Foreskin melanocyte (primary cell): ENCODE measurements at places on chromosomes 4 and X.
A peak's percentile ranks its signal among the peaks of the same experiment; 100 is the strongest.

DNA sequence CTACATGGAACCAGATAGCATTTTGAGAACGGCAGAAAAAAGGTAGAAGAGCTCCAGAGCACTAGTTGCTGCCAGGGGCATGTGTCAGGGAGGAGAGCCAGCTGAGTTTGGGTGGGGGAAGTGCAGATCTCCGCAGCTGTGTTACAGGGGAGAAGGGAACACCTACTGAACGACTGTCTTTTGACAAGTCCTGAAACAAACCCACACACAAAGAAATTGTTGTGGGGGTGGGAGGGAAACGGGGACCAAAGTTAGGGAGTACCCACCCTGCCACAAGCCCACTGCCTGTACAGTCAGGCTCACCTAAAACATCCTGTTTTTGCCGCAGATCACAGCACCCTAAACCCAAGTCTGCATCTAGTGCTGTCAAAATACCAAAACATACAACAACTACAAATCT lies 55.5 kb downstream of the LEF1 start:
- DNase-seq, result no peak

- no peak for DNase-seq
These were observed 337.3 kb downstream of the CENPC start for GRCh38 chr4:67207941-67208441.

DNA sequence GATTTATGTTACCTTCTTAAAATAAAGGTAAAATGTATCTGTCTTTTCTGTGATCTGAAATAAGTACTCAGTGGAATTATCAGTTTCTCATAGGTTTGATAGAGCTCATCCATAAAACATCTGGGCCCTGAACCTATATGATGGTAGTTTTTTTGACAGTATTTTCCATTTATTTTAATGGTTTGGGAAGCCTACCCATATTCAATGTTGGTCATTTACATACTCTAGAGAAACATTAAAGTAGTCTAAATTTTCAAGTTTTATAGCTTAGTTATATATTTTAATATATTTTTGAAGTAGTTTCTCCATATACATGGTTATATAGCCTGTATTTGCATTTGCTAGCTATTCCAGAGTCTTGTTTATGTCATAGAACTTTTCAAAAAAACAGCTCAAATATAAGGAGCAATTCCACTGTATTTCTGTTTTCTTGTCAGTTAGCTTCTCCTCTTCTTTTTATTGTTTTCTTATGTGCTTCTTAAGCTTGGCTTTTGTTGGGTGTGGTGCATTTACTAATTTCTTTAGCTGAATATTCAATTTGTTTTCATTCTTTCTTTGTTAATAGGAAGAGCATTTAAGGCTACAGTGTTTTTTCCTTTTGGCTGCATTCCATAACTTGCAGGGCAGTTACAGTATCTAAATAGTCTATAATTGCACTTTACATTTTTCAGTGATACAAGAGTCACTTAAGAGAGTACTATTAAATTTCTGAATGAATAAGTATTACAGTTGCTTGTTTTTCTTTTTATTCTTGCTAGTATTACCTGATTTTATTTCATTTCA lies 181.4 kb downstream of the DKK2 start:
- DNase-seq, result no peak

DNA sequence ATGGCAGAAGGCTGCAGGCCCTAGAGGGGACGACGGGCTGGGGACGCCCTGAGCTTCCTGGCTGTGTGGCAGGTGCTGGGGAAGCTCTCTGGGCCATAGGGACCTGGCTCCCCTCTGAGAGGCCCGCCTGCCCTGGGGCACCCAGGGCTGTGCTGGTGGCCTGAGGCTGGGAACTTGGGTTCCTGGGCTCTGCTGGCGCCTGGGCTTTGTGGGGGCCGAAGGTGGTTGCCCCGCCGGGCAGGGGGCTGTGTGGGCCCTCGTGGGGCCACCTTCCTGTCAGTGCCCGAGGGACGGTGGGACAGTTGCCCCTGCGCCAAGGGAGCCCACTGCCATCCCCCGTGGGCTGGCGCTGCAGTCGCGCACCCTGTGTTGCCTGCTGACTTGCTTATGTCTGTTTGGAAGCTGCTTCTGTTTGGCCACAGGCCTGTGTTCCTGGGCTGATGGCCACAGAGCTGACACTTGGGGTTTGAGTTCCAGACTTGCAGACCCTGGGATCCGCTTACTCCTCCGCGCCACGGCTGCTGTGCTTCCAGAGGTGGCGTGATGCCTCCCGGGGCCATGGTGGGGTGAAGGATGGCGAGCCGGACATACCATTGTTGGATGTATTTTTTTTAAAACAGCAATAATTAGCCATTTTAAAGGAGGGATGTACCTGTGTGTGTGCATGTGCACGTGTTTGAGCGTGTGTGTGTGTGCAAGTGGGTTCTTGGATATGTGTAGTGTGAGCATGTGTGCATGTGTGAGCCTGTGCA lies 8.5 kb downstream of the NAT8L start:
- no peak for DNase-seq

GRCh38 chr4:37717576-37717975 lies 31.4 kb upstream of the RELL1 start:
- DNase-seq, result peak; percentile 64

DNA sequence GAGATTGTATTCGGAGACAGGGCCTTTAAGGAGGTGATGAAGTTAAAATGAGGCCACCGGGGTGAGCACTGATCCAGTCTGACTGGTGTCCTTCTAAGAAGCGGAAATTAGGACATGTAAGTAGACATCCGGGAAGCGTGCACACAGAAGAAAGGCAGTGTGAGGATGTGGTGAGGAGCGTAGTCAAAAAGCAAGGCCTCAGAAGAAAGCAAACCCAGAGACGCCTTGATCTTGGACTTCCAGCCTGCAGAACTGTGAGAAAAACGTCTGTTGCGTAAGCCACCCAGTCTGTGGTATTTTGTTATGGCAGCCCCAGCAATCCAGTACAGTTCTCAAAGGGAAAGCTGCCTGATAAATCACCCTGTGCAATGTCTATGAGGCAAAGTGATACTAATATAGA lies 153.5 kb downstream of the KCNIP4 start:
- DNase-seq, result no peak

DNA sequence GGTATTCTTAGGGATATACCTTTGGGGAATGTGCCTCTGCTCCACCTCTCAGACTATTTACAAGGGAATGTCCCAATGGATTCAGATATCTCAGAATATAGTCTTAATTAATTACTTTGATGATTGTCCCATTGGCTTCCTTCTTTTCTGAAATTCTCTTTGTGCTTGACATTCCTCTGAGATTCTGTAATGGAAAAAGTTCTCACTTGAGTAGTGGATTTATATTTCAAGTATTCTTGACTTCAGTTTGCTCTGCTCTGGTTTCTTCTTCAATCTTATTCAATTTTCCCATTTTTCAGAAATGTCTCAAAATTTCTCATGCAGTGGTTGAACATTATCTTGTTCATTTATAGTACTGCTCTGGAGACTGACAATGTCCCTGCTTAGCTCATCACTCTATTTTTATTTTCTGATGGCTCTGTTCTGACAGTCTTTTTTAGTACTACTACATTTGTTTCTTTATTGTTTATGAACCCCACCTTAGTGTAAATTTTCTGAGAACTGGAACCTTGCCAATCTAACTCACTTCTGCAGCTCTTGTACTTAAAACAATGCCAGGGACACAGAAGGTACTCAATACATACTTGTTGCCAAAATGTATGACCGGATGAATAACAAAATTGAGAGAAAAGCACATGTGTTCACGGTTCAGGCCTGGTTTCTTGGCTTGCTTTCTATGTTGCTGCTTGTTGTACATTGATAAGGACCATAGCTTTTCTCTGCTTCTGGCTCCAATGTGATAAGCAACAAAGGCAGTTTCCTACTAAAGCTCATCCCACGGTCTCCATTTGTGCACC lies 471.7 kb downstream of the GASK1B start:
- no peak for DNase-seq

- DNase-seq, result no peak
These were observed 365.5 kb downstream of the KLHL13 start for GRCh38 chrX:117751155-117751554.

DNA sequence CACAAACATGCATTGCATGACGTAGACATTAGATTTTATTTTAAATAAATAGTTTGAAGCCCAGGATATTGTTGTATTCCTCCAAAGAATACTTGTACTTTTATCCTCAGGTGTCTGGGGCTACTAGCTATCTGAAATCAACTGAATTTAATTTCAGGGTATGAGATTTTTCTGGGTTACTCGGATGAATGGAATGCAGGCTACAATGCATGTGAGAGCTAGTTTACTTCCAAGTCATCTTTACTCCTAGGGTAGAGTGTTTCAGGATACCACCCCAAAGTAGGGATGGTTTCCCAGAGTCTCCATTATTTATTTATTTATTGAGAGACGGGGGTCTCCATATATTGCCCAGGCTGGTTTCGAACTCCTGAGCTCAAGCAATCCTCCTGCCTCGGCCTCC lies 66.4 kb downstream of the HPRT1 start:
- no peak for DNase-seq

- no peak for DNase-seq
These were observed 11.2 kb upstream of the C1QTNF7 start for GRCh38 chr4:15416357-15417232.

DNA sequence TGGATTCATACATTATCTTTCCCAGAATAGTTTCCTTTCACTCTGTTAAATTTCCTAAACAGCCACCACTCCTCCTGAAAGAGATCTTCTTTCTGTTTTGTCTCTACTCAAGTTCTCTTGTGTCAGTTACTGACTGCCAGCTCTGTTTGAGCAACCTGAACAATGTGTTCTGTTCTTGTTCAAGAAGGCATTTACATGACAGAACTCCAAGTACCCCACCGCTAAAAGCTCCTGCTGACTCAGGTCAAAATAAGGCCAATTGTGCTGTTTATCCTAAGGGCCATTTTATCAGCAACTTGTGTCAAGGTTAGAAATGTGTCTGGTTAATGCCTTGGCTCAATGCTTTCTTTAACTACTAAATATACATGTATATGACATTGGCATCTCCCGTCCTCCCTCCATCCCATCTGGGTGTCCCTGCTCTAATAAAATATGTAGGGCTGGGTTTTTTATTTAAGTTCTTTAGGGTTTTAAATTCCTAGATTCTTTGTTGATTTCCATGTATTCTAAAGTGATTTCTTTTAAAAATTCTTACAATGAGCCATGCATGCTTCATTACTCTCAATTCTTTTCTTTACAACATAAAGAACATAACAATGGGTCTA lies 144.3 kb upstream of the PAQR3 start:
- DNase-seq, result no peak
